CD4-positive, alpha-beta T cell treated with Interferon gamma for 1 hour (primary cell): ENCODE measurements at places on chromosomes 7 and 10.

DNA sequence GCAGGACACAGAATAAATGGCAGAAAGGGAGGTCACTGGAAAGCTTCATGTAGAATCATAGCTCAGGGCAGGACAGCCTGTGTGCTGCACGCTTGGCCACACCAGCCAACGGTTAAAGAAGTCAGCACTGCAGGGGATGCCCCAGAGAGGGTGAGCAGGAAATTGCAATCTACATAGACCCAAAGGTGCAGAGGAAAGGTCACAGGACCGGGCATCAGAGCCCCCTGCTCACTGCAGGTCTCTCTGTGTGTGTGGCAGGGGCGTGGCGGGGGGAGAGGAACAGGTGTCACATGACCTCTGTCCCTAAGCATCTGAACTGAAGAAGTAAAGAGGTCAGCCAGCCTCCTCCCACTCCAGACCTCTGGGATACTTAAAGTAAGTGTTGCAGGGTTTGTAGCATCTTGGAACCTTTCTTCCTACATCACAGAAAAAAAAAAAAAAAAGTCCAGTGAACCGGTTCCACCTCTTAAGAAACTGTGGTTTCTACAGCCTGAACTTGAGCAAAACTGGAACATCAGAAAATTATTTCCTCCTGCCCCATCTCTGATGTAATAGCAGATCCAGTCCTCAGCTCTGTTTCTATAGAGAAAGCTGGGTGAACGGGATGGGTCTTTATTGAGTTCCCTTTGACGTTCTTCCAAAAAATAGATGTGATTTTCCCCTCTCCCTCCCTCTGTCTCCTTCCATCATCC is 64.3 kb downstream of the RGS10 start:
- peak; percentile 34 for DNase-seq

DNA sequence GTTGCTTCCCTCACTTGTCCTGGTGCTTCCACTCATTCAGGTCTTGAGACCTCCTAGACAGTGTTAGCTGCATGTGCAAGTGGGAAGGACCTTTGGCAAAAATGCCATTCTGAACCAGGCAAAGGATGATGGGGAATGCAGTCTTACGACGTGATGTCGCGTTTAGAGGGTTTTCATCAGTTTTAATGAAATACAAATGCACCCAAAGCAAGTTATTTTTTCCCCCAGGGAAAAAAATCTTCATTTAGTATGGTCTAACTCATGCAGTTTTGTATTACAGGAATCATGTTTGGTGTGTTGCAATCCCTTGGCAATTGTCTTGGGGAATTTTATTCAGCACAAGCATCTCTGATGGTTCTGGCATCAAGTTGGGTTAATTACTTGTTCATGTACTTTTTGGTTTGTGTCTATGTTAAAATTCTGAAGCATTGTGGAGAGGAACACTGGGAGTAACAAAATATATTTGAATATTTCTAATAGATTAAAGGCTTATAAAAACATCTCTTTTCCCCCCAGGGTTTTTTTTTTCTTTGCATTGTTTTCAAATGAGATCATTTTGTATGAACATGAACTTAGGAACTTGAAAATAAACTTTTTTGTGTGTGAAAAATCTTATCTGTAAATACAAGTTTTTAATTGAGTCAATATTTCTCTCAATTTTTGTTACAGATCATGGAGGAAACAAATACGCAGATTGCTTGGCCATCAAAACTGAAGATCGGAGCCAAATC is 188.9 kb downstream of the BICC1 start:
- no peak for DNase-seq

DNA sequence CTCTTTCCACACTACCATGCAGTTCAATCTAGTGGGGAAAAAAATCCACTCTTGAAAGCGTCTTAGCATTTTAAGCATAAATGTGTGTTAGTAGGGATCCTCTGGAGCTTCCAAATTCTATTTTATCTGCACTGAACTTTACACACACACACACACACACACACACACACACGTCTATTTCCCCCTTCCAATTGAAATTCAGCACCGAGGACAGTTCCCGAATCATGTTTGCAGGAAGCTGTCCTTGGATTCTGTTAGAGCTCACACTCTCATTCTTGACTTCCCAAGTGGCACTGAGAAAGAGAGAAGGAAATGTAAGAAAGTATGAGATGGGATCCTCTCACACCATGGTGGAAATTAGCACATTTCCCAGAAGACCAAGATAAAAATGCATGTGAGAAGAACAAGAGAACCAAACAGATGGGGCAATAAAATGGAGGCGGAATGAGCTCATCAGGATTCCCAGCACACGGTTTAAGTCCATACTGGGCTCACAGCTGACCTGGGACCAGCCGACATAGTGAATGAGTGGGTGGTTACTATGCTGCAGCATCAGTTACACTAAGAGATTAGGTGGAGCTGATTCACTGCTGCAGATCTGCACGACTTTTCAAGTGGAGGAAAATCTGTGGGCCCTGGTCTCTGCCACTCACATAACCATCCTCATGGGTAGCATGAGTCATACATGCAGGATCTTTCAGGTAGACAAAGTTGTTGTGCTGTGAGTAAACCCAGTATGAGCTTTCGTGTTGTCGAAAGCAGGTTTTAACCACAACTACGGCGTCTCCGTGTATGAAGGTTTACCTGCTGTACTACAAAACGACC is 3.3 kb upstream of the NPTX2 start:
- no peak for DNase-seq

DNA sequence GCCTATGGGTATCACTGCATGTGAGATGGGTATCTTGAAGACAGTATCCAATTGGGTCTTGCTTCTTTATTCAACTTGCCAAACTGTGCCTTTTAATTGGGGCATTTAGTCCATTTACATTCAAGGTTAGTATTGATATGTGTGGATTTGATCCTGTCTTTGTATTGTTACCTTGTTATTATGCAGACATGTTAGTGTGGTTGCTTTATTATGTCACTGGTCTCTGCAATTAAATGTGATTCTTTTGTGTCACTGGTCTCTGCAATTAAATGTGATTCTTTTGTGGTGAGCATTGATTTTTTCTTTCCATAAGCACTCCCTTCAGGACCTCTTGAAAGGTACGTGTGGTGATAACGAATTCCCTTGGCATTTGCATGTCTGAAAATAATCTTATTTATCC is 357.8 kb upstream of the STEAP1 start:
- no peak for DNase-seq

DNA sequence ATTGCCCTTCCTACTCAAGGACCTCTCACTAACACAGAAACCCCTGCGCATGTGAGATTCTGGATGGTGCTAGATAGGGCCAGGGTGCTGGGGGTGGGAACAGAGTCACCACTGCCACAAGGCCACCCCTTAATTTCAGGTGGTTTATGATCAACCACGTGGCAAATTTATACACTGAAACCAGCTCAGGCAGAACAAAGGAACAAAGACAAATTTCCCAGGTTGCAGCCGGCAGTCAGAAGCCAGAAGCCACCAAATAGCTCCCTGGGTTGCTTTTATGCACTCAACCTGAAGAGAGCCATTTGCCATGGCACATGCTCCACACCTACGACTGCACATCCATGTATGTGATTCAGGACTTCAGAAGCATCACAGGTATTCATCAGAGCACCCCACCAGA is 2.5 kb downstream of the VOPP1 start:
- peak; percentile 44 for DNase-seq

GRCh38 chr7:116834815-116835504 is 27.4 kb upstream of the CAPZA2 start:
- DNase-seq, result no peak

DNA sequence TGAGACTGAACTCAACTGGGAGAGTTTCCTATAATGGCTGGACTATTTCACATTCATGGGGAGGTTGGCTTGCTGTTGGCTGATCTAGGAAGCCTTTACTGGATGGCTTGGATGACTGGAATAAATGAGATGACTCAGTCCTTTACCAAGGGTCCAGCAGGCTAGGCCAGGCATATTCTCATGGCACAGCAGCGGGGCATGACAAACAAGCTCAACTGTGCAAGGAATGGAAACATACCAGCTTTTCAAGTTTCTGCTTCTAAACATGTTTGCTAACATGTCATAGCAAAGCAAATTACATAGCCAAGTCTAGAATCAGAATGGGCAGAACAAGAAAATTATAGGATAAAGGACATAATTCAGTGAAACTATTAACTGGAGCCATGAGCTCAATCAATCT is 46.8 kb upstream of the CRTAC1 start:
- DNase-seq, result no peak

DNA sequence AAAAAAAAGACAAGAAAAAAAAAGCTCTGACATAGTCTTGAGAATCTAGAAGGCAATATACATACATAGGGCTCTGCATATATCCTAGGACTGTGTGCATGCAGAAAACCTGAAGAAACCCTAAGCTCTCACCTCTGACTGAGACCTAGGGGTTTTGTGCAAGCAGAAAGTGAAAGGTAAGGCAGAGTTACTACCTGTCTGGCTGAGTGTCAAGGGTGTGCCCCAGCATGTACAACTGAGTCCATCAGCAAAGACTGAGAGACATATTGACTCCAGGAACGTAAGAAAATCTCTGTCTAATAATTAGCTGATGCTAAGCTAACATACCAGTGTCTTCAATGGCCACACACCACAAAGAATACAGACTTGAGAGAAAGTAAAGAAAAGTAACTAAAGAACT is 16.3 kb upstream of the HNRNPH3 start:
- no peak for DNase-seq

DNA sequence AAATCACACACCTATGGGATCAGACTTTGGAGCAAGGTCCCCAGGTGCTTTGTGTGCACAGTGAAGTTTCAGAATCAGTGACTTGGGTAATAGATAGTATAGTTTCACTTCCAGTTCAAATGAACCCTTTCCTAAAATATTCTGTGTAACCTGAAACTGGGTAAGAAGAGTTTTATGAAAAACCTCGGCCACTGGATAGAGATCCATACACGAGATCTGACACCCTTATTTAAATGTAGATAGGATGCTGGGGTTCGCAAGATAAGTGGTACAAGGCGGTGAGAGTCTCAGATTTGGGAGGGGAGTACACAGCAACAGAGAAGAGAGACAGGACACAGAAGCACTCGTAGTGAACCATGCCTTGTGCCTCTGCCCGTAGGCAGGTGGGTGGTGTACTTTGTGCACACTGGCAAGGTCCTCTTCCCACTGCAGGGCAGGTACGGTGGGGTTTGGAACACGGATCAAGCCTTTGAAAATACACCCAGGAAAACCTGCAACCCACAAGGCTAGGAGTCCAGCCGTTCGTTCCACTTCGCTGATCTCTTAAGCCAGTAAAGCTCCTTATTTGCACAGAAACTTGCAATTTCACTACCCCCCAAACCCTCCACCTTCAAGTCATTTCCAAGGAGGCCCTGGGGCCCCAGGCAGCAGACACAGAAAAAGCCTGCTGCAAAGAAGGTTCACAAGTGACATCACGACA is 162.8 kb downstream of the USP6NL start:
- DNase-seq, result no peak

- DNase-seq, result no peak
Measured at GRCh38 chr7:66426332-66426731, 202.3 kb upstream of the KCTD7 start.

GRCh38 chr7:106773228-106773627 is 91.9 kb upstream of the PIK3CG start:
- no peak for DNase-seq

DNA sequence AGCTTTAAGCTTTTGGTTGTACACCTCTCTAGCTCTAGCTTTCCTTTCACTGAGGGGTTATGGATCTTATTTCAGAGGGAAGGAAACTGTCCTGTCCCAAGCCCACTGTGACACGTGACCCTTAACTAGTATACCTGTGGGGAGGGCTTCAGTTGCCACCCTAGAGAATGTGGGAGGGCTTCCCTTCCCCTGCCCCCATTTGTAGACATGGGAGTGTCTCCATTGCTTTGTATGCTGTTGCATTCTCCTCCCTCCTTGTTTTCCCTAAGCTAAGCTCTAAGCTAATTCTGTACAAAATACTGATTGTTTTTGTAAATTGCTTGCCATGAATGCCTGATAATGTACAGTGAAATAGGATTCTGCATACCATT is 11.2 kb downstream of the LUC7L2 start:
- DNase-seq, result no peak

DNA sequence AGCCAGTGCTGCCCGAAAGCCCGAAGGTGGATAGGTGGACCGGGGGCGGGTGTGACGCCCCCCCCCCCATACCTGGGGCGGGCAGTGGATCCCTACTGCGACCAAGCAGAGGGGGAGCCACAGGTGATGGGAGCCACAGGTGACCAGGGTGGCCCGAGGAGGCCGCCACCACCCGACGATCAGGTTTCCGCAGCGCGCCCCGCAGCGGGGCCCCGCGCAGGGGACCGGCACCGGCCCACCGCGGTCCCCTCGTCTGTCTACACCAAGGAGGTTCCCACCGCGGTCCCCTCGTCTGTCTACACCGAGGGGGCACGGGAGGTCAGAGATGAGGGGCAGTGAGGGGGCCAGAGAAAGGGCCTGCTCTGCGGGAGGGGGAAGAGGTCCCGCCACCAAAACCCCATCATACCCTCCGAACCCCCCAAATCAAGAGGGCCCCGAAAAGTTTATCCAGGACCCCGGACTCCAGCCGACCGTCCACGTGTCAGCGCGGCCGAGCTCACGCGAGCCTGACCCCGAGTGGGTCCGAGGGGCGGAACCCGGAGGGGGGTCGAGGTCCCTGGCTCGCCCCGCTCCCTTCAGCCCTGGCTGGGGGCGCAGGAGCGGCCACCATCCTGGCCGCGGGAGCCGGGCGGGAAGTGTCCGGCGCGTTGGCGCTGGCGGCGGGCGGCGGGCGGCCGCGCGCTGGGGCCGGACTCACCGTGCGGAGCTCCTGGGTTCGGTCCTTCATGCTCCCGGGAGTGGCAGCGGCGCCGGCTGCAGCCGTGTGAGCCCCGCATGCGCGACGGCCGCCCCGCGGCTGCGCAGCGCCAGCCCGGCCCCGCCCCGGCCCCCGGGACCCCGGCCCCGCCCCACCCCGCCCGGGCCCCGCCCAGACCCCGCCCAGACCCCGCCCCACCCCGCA is at the start of gene STX1A:
Gene STX1A, minus strand, starts transcription at position 765 of the 901 bp plus-strand sequence. Its CDS starts 38 bp downstream, at position 727.
- peak; percentile 68 for DNase-seq

GRCh38 chr10:45471059-45471458 is 97.0 kb downstream of the ALOX5 start:
- DNase-seq, result no peak

DNA sequence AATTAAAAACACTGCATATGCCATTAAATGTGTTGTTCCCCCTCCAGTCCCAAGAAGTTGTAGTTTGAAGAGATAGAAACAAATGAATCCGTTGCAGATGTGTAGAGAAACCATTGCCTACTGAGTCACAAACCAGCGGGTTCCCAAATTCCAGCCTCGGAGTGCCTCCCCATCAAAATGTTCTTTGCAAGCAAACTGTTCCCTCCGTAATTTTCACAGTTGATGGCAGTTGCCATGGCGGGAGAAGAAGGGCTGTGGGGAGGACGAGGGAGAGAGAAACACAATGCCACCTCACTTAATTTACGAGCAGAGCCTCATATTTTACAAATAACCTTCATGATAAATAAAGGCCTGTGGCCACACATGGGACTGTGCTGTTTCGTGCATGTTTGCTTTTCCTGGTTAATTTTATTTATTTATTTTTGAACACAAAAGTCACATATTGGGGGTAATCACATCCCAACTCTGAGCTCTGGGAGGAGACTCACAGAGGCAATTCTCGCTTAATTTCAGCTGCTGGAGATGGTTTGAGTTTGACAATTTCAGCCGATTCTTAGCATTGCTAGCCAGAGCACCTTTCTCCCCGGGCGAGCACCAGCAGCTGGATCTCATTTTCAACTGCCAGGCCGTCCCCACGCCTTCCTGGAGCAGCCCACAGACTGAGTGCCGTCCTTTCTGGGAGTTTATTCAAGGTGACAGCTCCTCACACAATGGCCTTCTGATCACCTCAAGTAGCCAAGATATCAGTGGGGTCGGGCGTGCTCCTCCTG is 1084.2 kb downstream of the KCNMA1 start:
- no peak for DNase-seq

GRCh38 chr10:117476281-117476680 is 66.3 kb upstream of the EMX2 start:
- DNase-seq, result no peak
